Omental fat pad (tissue), 4 donors: ENCODE measurements at places on chromosomes 5 and 9.

DNA sequence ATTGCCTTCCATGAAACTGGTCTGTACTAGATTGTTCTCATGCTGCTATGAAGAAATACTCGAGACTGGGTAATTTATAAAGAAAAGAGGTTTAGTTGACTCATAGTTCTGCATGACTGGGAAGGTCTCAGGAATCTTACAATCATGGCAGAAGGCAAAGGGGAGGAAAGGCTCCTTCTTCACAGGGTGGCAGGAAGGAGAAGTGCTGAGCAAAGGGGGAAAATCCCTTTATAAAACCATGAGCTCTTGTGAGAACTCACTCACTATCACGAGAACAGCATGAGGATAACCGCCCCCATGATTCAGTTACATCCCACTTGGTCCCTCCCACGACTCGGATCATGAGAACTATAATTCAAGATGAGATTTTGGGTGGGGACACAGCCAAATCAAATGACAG is 163.2 kb downstream of the RFK start:
- DNase-seq, result no peak

DNA sequence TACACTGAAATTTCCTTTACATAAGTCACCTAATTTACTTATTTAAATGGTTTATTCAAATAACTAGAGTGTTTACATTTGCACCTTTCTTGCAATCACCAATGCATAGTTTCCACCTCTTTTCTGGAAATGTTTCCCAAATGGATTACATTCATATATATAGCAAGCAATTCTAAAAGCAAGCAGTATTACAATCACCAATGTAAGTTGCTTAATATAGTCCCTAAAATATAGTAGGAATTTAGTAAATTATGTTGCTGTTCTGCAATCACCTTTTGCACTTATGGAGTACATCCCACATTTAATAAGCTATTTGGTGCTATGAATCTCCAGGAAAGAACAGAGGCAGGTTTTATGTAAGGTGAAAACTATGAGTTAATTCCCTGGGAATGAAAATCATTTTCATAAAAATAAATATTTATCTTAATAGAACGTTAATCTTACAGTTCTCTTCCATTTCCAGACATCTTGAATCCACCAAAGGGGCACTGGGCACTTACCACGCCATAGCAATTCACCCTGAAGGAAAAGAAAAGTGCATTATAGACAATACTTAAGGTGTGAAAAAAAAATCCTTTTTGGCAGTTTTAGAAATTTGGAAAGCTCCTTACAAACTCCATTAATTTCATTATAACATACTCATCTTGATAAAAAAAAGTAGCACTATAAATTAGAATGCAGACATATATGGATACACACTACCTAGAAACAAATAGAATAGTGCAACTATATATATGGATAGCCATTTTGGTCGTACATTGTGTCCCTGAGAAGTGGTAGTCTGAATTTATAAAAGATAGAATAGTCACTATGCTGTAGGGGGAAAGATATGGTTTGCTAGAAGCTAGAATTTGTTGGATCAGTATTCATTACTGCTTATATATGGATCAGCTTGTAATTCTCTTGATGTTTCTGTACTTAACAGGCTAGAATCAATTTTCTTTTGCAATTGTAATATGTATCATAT is 47.1 kb downstream of the ALDH1A1 start:
- DNase-seq, result no peak

DNA sequence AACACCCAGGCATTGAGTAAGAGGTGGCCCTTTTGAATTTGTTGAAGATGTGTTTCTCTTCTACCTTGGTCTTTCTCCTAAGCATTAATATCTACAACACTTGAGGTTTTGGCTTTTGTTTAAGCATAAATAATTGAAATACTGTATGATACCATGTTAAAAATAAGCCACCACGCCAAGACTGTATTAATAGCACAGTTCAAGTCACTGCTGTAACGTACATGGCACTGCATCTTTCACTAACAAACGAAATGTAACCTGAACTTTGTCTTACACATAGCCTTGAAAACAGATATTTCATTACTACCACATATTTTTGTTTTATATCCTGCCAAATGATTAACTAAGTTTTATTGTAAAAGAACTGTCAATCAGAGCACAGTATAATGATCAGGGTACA is 112.8 kb downstream of the MLLT3 start:
- DNase-seq, result no peak

- no peak for DNase-seq
Observed at GRCh38 chr9:132042324-132042723, 37.3 kb downstream of the MED27 start.

DNA sequence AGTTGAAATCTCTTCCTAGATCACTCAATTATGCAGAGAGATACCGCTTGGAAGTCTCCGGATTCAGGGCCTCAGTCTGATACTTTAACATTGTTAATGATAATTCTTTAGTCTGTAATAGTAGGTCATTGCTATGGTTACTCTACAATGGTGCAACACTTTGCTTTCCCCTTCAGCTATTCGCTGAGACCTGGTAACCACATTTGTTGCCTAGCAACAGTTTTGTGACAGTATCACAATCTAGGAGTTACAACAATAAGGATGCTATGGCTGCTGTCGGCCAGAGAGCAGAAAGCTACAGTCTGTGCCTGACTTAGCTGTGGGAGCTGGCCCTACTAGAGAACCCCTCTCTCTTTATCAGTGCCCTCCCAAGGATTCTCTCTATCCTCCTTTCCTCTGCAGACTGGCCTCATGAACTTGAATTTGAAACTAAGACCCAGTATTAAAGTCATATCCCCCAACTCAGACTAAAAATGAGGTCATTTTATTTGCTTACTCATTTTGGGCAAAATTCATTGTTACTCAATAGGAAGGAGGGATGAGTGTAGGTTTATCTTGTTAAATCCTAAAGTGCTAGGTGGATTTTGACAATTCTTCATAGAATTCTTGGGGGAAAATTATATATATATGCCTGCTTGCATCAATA is 39.3 kb downstream of the NR2F1 start:
- no peak for DNase-seq
